Activated T-cell treated with anti-CD3 and anti-CD28 coated beads, Interleukin-2, amount 50 U/mL, for 48 hours (primary cell): ENCODE measurements at places on chromosomes 7 and 10.
A peak's percentile ranks its signal among the peaks of the same experiment; 100 is the strongest.

GRCh38 chr7:30776971-30777370 lies 5.8 kb downstream of the MINDY4 start:
- DNase-seq, result no peak

- DNase-seq, result no peak
These were observed 69.6 kb downstream of the MCU start for GRCh38 chr10:72761498-72761897.

DNA sequence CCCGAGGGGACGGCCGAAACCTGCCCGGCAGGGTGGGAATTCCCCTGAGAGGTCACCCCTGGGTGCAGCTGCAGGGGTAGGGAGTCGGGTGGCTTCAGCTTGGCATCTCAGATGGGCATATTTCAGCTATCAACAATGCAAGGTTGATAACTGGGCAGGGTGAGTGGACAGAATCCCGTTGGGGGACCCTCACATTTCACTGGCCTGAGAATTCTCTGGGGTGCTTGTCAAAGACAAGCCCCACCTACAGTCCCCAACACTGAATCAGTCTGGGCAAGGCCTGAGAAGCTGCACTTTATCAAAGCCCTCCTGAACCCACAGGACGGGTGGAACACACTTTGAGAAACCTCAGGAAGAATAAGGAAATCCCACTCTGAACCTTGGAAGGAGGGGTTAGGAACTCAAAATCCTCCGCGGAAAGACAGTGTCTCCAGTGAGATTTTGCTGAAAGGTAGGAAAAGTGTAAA lies 3.1 kb downstream of the RGS10 start:
- peak; percentile 62 for DNase-seq

DNA sequence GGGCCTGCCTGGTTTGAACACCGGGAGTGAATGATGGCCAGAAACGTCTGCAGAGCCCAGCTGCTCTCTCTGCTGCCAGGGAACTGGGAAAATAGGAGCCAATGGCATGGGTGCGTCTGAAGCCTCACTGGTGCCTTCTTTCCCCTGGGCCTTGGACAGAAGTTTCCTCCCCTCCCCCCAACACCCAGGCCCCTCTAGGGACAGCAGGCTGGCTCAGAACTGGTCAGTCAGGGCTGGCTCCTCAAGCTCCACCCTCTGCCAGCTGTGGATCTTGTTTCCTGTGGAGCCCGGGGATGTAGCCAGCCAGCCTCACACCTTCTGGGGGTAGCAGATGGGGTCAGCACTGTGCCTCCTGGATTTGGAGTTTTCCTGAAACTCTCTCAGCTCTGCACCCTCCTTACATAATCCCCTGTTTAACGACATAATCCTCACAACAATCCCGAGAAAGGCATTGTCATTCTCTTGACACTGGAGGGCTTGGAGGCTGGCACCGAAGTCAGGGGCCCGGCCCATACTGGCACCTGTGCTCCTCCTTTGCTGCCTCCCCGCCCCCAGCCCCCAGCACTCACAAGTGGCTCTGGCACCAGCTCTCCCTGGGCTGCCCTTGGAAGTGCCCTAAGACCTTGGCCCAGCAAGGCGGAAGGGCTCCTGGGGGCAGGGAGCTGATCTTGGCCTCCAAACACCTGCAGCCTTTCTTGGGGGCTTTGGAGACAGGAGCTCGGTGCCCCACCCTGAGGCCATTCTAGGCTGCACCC lies 5.7 kb downstream of the LDB3 start:
- no peak for DNase-seq

GRCh38 chr7:3370068-3370830 lies 69.2 kb downstream of the SDK1 start:
- no peak for DNase-seq

- DNase-seq, result peak; percentile 65
These were observed 84.1 kb downstream of the PTPRE start for GRCh38 chr10:127990846-127991542.

GRCh38 chr7:41503438-41503837 lies 199.5 kb downstream of the INHBA start:
- no peak for DNase-seq

- no peak for DNase-seq
These were observed 23.5 kb downstream of the VCL start for GRCh38 chr10:74021248-74022055.

- DNase-seq, result no peak
These were observed 186.7 kb upstream of the HGF start for GRCh38 chr7:81956520-81956919.

DNA sequence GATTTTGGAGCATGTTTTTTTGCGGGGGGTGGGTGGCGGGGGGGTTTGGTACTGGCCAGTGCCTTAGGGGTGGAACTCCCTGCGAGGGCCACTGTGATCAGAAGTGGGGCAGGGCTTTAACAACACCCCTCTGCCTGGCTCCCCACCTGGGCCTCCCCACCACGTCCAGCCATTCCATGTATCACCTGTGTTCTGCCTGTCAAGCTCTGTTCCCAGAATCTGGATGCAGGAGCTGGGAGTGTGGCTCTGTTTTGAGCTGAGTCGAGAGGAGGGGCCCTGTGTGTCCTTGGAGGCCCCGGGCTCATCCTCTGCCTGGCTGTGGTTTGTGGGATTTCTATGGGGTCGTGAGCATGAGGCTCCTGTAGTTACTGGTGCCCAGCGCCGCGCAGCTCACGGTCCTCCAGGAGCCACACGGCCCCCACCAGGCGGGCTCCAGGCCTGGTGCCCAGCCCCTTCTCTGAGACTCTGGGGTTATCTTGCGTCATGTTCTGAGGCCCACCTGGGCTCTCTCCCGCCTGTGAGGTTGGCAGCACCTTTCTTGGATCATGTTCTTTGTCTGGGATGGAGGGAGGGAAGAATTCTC lies 29.6 kb downstream of the PFKFB3 start:
- no peak for DNase-seq

- DNase-seq, result no peak
These were observed 366.6 kb downstream of the PRPF18 start for GRCh38 chr10:13953371-13953770.

GRCh38 chr10:5953676-5954075 lies 23.7 kb downstream of the IL15RA start:
- no peak for DNase-seq

GRCh38 chr7:93147363-93147762 lies 822 bp downstream of the SAMD9L start:
- DNase-seq, result peak; percentile 48

DNA sequence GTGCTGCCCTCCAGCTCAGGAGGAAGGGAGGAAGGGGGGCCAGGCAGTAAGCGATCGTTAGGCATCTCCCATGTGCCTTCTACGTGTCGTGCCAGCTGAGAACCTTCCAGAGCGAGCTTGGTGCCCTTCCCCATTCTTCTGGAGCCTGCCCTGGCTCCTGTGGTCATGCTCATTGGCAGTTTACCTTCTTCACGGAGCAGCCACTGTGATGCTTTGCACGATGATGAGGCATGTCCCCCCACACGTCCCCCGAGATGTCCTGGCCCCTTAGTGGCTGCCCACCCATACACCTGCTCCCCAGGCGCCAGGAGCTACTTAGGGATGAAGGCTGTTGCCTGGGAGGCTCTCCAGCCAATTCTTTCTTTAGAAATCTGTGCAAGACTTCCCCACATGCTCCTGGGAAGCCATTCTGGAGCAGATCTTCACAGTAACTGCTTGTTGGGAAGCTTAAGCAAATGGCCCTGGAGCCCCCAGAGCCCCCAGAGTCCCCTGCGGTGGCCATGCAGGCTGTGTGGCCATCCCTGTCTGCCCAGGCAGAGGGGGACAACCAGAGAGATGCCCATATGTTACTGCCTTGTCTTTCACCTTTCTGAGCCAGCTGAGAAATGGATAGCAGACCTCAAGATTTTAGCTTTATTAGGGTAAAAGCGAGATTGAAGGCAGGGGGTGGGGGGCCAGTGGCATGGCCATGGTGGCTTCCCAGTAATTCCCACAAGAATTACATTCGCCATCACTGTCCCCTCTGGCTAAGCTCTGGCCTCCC lies 199.0 kb downstream of the EBF3 start:
- no peak for DNase-seq

- DNase-seq, result peak; percentile 72
These were observed at the start of gene GIMAP1 for GRCh38 chr7:150716368-150716767. TSS of gene GIMAP1 (plus strand) at chr7:150716613. CDS start at chr7:150719048, 2,435 bp downstream.

- peak; percentile 44 for DNase-seq
These were observed 169.8 kb downstream of the UBE2H start for GRCh38 chr7:129782818-129783583.

DNA sequence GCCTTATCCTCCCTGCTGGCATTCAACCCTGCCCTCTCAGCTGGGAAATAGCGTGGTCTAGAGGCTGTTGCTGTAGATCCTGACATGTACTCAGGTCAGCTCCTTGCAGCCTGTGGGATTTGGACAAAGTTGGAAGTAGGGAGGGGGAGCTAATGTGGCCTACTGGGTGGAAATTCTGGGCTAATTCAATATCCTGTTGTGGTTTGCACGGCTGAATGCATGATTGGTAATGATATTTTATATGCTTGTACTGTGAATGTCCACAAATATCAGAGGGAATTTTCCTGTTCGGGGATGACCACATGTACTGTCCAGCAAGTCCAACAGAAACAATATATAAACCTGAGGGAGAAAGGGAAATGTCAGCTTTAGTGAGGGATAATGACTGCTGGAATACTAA lies 22.1 kb upstream of the NPVF start:
- DNase-seq, result no peak

DNA sequence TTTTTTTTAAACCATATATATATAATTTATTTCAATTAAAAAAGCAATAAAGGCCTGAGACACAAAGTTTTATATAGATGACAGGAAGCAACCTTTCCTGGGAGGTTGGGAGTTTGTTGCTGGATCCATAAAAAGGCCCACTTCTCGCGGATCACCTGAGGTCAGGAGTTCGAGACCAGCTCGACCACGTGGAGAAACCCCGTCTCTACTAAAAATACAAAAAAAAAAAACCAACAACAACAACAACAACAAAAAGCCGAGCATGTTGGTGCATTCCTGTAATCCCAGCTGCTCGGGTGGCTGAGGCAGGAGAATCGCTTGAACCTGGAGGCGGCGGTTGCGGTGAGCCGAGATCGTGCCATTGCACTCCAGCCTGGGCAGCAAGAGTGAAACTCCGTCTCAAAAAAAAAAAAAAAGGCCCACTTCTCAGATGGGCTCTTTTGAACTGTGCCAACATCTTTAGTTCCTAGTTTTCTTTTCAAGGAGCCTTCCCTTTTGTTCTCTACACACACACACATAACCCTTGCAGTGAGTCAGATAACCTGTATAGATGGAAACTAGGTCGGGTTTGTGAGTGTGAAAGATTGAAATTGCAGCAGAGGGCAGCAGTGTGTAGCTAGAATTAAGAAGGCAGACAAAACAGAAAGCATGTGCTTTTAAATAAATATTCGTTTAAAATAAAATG lies 1.2 kb upstream of the SMNDC1 start:
- peak; percentile 47 for DNase-seq

DNA sequence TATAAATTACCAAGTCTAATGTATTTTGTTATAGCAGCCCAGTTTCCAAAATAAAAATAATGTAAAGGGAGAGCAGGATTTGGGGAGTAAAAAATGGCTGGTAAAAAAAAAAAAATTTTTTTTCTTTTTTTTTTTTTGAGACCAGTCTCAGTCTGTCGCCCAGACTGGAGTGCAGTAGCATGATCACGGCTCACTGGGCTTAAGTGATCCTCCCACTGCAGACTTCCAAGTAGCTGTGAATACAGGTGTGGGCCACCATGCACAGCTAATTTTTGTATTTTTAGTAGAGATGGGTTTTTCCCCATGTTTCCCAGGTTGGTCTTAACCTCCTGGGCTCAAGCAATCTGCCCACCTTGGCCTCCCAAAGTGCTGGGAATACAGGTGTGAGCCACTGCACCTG lies 4.8 kb upstream of the LSM8 start:
- no peak for DNase-seq

GRCh38 chr7:83326223-83326622 lies 163.5 kb upstream of the PCLO start:
- DNase-seq, result no peak

DNA sequence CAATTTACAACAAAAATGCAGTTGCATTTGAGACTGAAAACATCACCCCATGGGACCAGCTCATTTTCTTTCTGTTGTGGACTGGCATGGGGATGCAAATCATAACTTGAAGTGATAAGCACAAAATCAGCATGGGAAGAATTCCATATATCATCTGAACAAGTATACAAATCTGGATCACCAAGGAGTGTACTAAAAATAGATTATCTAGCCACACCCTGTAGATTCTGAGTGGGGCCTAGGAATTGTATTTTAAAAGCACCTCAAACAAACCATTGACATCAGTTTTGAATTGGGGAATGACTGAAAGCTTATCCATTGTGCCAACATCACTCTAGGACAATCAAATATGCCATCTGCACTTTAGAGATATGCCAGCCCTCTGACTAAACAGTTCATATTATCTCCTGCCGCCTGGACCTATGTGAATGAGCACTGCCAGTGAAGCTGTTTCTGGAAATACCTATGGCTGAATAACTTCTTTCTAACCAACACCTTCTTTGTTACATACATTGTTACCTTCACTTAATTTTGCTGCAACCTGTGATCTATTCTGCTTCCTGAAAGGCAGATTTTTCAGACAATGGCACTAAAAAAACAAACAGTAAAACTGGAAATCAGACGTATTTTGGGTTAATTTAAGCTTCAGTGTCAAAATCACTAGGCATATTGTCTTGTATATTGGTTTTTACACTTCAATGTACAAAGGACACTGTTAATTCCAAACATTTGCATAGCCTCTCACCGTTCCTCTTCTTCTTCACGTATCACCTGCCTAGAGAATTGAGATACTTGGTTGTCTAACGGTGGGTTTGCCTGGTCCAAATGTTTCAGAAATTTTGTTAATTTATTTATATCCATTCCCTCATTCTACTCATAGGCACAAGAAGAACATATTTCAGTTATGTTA lies 42.4 kb upstream of the HGF start:
- DNase-seq, result no peak
